NCI-H2029 treated with DMSO at 0.1 percent for 48 hours (cell line): ENCODE measurements at places on chromosomes 1 and 21.

GRCh38 chr21:38918607-38919346, 113.0 kb downstream of the ETS2 start:
- no peak for DNase-seq

GRCh38 chr1:240342251-240342625, 250.6 kb downstream of the FMN2 start:
- no peak for DNase-seq

DNA sequence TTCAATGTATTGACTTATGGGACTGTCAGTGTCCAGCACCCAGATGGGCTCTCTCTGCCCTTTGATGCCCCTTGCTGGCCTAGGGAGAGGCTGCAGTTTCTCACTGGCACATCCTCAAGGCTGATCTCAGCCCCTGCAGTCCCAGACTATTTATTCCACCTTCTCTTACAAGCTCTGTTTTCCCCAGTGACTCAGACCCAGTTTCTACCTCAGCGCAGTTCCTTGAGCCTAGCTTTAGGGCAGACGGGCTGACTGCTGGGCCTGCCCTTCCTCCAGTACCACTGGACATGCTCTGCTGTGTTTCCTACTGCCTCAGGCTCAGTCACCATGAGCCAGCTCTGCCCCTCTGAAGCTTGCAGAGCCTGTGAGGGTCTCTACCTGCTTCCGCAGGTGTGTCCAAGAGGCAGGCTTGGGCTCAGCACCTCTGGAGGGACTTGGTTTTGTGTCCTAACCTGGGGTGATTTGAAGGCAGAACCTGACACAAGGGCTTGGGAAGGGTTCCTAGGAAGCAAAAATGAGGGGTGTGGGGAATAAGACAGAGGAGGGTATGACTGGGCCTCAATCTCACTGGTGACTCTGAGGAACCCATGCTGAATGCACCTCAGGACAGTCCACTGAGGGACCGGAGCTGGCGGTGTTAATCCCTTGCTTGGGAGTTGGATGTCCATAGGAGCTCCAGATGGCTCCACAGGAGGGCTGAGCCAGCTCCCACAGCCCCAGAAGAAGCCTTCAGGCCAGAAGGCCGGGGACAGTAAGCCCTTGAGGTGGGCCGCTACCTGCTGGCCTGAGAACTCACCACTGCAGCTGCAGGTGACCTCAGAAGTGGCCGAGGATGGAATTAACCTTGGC, 689.9 kb downstream of the MATN1 start:
- DNase-seq = no peak

- no peak for DNase-seq
Measured at GRCh38 chr1:36824390-36824861, 209.9 kb downstream of the GRIK3 start.

- DNase-seq = no peak
Measured at GRCh38 chr1:8879464-8879921, 1.0 kb upstream of the ENO1 start.

DNA sequence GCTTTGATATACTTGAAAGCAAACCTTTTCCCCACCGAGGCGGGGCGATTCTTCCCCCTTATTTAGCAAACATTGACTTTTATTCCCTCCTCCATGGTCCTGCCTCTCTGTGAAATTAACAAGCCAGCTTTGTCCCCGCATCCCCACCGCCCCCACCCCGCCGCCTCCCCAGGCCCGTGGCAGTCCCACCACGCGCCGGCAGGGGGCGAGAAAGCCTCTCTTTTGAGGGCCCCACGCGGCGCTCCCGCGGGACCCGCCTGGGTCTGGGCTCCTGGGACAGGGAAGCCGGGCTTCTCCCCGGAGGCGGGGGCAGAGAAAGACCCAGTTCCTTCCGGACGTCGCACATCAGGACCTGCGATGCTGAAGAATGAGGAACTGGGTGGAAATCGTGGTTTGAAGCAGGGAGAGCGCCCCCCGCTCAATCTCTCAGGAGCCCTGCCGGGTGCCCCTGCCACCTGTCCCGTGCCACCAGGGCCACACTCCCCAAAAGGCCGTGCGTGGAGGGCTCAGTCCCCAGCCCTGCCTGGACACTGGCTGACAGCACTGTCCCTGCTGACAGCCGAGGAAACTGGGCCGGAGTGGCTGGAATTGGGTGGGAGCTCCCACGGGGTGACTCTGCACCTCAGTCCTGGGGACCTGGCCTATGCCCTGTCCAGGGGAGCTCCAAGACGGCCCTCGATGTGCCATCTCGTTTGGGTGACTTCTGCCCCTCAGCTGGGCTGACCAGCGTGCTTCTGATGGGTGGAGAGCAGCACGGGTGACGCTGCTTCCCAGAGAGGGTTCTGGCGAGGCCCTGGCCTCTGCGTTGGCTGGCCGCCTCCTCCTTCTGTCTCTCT, 8.6 kb upstream of the ACTRT2 start:
- no peak for DNase-seq

GRCh38 chr1:204079608-204079999, 6.7 kb downstream of the SOX13 start:
- no peak for DNase-seq

DNA sequence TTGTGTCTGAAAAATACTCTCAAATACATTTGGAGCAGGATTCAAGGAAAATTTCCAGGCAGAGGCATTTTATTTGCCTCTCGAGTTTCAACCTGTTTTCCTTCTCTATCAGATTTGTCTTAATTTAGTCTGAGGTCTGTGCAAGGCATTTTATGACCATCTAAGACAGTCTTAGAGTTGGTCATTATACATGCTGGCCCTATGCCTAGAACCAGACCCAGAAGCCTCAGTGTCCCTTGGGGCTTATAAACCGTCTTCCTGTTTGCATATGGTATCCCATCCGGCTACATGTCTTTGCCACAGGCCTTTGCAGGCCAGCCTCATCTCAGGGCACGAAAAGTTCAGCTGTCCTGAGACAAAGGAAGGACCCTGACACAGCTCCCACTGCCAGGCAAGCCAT, 346.1 kb downstream of the SIPA1L2 start:
- no peak for DNase-seq

- no peak for DNase-seq
Measured at GRCh38 chr1:47416319-47417169, 459 bp downstream of the FOXE3 start.

GRCh38 chr21:42374457-42374856, 8.1 kb upstream of the TFF1 start:
- no peak for DNase-seq

- DNase-seq = no peak
Measured at GRCh38 chr1:116690849-116691406, 23.4 kb upstream of the IGSF3 start.

DNA sequence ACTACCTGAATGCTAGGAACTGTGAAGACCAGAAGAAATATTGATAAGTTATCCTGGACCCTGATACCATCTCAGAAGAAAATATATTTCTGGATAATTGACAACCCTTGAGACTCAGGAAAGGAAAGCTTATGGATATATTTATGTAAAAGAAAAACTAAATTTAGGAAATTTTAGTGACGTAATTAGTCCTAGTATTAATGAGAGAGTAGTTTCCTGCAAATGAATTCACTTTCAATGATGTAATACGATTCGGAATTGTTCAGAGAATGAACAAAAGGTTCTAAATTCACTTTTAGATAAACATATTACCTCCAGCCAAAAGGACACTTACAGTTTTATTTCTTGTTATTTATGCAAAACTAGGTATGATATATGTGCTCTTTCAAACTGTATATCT, 1120.1 kb upstream of the NCAM2 start:
- no peak for DNase-seq

- DNase-seq = no peak
Measured at GRCh38 chr1:187903223-187903622, 1074.5 kb downstream of the PLA2G4A start.

- DNase-seq = no peak
Measured at GRCh38 chr1:27606708-27607238, 2.8 kb upstream of the AHDC1 start.

GRCh38 chr1:110291241-110292030, 47.7 kb upstream of the RBM15 start:
- DNase-seq = no peak

DNA sequence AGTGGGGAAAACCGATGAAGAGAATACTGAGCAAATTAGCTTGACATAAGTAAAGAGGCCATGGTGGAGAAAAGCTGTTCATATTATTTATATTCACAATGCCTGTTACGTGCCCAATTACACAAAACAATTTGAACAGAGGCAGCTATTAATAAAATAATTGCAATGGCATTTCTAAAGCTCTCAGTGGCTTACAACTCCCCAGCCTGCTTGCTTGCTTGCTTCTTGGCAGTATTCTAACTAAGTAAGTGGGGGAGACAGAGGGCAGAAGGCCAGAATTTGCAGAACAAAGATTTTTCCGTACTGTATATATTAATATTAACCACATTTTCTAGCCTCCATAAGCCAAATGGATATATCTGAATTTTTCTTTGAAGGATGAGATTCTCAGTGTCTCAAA, 12.9 kb downstream of the PTPN14 start:
- DNase-seq = no peak

GRCh38 chr21:45032977-45033710, 41.2 kb upstream of the ADARB1 start:
- DNase-seq = no peak

DNA sequence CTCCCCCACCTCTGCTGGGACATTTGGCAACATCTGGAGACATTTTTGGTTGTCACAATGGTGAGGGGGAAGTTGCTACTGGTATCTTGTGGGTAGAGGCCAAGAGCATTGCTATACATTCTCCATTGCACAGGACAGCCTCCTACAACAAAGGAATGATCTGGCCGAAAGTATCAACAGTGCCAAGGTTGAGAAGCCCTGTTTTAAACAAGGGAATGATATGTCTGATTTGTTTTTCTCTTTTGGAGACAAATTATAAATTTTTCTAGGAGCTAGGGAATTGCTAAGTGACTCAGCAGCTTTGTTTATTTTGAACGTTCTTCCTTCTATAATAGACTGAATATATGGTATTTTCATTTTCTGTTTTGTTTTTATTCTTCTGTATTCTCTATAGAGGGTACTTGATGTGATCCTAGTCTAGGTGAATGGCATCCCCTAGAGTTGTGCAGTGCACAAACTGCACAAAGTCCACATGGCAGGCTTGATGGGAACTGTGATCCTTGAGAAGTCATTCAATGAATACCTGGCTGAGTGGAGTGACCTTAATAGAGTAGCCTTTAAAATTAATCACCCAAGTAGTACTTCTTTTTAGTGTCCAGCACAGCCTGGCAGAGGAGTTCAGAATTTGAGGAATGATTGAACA, 288.6 kb upstream of the USP24 start:
- no peak for DNase-seq

DNA sequence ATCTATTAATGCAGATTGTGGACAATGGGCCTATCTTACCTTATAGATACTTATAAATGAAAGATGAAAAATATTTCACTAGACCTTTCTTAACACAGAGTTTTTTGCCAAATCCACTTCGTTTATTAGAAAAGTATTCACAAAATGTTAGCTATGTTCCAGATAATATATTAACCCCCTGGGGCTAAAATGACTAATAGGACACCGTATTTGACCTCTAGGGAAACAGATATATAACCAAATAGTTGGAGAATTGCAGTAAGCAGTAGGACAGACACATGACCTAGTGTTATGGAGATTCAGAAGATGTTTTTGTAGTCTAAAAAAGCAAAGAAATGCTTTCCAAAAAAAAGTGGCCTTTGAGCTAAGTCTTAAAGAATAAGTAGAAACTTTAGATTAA, 106.9 kb downstream of the SEC16B start:
- DNase-seq = no peak

DNA sequence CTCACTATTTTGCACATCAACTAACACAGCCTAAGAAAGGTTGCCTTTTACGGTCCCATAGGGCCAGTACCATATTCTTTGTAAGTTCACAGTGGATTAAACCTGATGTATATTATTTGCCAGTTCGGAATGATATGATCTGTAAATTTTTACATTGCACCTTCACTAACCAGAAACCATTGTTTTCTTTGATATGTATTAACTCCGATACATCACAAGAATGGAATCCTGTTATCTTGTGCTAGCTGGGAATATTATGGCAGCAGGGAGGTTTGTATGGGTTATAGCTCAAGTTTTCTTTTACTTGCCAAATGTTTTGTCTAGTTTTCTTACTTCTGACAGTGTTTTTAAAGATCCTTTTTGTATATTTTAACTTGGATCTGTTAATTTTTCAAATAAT, 51.4 kb upstream of the S1PR1 start:
- DNase-seq = no peak

DNA sequence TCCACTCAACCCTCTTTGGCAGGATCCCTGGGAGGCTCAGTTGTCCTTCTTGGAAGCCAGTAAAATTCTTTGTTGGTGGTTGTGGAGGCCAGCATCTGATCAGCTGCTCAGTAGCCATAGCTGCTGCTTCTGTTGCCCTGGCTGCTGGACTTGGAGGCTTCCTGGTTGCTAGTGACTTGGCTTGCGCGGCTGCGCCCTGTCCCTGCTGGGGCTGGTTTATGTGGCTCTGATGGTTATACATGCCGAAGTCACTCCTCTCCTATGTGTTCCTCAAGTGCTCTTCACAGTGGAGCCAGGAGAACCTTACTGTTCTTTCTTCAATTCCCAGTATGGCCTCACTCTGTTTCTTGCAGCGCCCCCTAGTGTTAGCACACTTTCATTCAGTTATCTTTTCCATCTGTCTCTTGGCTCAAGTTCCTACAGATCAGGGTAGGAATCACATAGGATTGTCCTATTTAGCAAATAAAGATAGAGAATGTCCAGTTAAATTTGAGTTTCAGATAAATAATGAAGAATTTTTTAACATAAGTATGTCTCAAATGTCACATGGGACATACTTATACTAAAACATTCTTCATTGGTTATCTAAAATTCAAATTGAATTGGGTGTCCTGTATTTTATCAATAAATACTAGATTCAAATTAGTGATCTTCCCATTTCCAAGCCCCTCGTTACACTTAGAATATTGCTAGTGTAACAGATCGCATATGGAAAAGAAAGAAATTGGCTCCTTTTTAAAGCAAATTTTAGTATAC, 176.5 kb downstream of the TGFB2 start:
- peak; percentile 35 for DNase-seq

DNA sequence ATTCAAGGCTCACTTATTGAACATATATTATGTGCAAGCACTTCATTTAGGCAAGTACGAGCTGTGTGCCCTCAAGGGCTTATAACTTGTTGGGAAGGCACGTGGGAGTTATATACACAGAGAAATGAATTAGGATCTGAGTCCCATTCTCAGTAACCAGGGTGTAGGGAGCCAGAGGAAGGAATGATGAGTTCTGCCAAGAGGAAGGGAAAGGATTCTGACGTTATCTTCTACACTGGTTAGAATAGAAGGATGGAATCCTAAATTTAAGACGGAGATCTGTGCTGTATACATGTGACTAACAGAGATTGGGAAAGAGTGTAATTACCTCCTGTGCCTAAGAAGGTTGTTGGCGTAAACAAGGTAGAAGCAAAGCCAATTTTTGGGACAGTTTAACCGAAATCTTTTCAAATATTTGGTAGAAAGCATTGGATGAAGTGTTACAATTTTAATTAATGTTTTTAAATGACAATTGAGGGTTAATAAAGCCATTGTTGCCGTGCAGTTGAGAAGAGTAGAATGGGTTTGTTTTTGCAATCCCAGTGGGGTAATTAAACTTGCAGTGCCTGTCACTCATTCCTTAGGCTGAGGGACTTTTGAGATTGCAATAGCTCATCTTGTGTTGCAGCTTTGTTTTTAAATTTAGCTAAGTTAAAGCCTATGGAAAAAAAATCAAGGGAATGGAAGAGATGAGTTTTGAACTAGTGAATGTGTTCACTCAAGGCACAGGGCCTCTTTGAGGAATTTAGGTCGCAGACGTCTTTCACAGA, 177.2 kb downstream of the NFIA start:
- DNase-seq = no peak
